H1 (cell line): ENCODE measurements at places on chromosomes 5 and 9. TPM values are rescaled to one million over a fixed set of nuclear protein-coding genes. Genes with fewer than 3 reads are reported as not detected.

PRRX2 gene
- total RNA-seq, result 5.8 and 7.1 TPM in 2 replicates

DNA sequence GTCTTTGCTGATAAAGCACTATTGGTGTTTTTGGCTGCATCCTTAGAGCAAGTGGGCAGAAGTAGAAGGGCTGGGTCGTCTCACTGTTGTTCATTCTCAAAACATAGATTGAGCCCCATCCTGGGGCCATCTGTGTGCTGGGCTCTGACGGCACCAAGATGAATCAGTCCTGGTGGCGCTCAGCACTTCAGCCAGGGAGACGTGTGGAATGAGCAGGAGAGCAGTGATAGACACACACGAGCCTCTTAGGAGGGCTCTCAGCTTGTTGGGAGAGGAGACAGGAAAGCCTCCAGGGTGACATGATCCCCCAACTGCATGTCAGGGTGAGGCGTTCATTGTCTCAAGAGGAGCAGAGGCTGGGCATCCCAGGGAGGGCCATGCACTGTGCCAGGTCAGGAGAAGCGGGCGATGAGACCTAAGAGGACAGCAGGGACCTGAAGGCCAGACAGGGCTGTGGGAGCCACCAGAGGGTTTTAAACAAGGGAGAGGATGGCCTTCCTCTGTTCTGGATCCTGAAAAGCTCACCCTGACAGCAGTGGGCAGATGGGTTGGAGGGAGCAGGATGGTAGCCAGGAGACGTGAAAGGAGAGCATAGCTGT, 115.8 kb downstream of the DAB2IP start:
- no peak for DNase-seq

- DNase-seq, result no peak
Observed at GRCh38 chr5:143877196-143877595, 65.2 kb downstream of the HMHB1 start.

- no peak for DNase-seq
Observed at GRCh38 chr9:72577212-72577753, 55.9 kb downstream of the TMC1 start.

SERINC5 gene
- 144 and 149 TPM in 2 replicates for total RNA-seq

- no peak for DNase-seq
Observed at GRCh38 chr5:134227259-134227658, 1.4 kb upstream of the PPP2CA start.

DNA sequence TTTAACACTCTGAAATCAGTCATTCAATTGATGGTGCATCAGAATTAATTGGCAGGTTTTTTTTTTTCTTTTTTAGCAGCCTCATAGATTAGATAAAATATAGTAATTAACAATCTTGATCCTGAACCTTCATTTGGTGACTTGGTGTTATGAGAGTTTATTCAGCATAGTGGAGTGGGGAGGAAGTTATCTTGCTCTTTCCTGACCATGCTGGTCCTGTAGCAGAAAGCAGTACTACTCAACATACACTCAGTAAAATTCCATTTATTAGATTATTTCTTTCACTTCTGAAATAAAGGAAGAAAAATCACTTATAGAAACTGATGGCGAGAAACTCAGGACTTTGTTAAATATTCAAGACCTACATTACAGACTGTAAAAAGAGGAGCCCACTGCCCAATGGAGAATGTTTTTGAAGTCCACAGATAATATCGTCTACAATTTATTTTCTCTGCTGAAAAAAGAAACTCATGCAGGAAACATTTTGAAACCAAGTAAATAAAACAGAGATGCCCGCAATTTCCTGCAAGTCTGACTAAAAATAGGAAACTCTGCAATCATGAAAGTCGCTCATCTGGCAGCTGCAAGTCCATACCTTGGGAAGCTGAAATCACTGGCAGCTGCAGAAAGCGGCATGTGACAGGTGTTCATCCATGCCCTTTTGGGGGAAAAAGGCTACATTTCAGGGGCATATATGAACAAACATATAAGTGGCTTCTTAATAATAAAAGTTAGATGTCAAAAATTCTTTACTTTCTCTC, 233.2 kb upstream of the RFX3 start:
- no peak for DNase-seq

SERF1A gene
- total RNA-seq, result 16.6 and 17.2 TPM in 2 replicates

GRCh38 chr9:21656776-21657674, 145.4 kb upstream of the MTAP start:
- DNase-seq, result no peak

GRCh38 chr9:92425474-92425873, 1.2 kb upstream of the OMD start:
- no peak for DNase-seq

DNA sequence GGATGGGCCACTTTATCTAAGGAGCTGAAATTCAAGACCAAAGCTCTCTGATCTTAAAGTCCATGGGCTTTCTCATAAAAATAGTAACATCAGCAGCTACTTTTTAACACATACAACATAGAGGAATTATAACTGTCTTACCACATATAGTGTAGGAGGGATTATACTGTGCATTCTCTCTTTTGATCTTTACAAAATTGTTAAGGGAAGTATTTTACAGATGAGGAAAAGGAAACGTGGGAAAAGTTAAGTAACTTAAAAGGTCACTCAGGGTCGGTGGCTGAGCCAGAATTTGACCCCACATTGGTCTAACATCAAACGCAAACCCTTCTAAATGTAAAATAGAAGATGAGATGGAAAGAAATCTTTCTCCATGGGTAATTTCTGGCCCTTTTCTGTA, 38.4 kb downstream of the ZNF608 start:
- DNase-seq, result no peak

DNA sequence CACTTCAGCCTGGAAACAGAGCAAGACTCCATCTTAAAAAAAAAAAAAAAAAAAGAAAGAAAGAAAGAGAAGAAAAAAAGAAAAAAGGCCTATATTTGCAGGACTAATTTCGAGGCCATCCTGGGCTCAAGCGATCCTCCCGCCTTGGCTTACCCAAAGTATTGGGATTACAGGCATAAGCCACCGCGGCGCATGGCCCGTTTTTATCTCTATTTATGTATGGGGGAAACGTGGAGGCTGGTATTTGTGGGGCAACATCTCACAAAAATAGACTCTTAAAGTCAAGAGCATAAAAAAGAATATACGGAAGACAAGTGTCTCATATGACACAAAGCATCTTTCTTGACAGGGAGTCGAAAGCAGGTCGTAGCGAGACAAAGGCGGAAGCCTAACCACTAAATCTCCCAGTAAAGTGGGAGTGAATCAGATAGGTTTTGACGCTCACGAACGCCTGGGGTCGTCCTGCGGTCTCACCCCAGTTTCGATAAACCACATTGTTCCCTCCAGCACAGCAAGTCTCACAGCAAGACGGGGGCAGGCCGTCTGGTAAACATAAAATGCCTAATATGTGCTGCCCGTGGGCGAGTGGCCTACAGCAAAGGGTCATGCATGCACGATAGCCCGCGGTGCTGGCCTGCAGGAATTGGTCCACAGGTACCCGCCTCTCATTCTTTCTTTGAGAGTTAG, 1.8 kb upstream of the TRIM41 start:
- DNase-seq, result no peak

- no peak for DNase-seq
Observed at GRCh38 chr5:116614603-116614920, 39.9 kb upstream of the SEMA6A start.

- DNase-seq, result no peak
Observed at GRCh38 chr9:134224127-134224526, 59.8 kb upstream of the RNU6ATAC start.

GRCh38 chr9:84781458-84781857, 111.9 kb downstream of the NTRK2 start:
- DNase-seq, result no peak

DNA sequence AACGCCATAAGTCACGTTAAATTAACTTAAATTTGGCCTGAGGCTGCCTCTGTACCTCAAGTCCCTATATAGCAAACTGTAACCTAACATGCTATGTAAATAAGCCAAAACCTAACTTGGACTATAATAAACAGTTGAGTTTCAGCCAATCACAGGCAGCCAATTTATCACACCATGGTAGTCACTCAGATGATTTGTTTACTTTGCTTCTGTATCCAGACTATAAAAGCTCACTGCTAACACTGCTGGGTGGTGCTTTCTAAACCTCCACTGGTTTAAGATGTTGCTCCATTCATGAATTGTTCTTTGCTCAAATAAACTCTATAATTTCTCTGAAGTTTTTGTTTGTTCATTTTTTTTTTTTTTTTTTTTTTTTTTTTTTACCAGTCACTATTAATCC, 62.8 kb downstream of the TRPM3 start:
- DNase-seq, result no peak

GRCh38 chr9:130433168-130433946, 11.4 kb upstream of the ASS1 start:
- DNase-seq, result no peak

DNA sequence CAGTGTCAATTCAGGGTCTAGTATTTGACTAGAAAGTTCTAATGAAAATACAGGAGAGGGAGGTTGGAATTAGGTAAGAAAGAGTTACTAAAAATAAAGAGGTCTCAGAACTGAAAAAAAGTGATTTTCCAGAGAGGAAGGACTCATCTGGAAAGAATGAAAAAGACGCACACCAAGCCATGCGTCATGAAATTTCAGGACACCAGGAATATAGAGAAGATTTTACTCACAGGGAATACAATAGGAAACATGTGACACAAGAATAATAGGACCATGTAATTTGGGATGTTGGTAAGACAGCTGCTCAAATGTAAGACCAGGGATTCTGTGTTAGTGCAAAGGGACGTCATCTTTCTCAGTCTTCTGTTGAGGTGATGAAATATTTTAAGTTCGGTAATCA, 224.7 kb downstream of the GDNF start:
- no peak for DNase-seq

- no peak for DNase-seq
Observed at GRCh38 chr5:66570201-66570600, 26.0 kb upstream of the MAST4 start.

CRHBP gene
- total RNA-seq, result not detected in 2 replicates

GRCh38 chr9:90333226-90333625, 309.4 kb downstream of the DIRAS2 start:
- DNase-seq, result no peak

ADAMTS16 gene
- 14.6 and 16.0 TPM in 2 replicates for total RNA-seq

BRINP1 gene
- total RNA-seq, result 20.3 and 20.5 TPM in 2 replicates

GRCh38 chr5:32794086-32794485, 83.0 kb downstream of the NPR3 start:
- no peak for DNase-seq

INSYN2B gene
- not detected in 2 replicates for total RNA-seq

DNA sequence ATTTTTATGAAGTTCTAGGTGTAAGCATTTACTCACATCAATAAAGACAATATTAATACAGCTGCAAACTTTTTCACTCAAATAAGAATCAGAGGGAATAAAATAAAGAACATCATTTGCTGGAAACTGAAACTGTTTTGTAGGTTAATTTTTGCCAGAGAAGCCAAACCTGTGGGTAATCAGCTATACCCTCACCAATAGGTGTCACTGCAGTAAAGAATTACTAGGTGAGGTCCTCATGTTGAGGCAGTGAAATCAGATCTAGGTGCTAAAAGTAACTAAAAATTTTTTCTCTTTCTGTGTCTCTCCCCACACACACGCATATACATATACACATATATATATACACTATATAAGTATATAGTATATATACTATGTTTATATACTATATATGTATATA, 1016.3 kb upstream of the SEMA6A start:
- DNase-seq, result no peak

SH3RF2 gene
- 0.65 and 0.95 TPM in 2 replicates for total RNA-seq

DNA sequence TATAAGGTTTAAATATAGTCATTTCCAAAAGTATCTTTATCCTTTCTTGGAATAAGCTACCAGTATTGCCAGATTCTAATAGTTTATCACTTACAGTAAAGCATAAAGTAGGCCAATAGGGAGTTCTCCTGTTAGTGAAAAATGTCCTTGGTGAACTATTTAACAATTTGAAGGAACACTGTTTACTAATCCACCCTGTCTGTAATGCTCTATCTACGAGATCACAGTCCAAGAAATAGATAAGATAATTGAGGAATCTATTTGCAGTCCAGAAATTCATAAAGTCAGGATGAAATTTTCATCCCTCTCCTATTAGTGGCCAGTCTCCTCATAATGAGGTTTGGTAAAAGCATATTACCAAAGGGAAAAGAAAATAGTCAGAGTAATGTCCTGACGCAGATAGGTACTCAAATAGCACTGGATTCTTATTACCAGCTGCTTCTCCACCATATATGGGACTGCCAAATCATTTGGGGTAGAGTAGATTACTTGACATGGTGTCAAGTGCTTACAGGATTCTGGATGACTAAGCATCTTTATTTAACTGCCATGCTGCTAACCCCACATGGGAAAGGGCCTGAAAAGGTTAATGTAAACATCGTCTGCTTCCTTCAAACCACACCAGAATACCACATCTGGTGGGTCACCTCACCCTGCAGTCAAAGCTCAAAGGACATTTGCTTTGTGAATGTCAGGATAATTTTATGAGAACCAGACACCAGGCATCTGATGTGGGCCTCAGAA, 808.1 kb downstream of the EFNA5 start:
- no peak for DNase-seq

DNA sequence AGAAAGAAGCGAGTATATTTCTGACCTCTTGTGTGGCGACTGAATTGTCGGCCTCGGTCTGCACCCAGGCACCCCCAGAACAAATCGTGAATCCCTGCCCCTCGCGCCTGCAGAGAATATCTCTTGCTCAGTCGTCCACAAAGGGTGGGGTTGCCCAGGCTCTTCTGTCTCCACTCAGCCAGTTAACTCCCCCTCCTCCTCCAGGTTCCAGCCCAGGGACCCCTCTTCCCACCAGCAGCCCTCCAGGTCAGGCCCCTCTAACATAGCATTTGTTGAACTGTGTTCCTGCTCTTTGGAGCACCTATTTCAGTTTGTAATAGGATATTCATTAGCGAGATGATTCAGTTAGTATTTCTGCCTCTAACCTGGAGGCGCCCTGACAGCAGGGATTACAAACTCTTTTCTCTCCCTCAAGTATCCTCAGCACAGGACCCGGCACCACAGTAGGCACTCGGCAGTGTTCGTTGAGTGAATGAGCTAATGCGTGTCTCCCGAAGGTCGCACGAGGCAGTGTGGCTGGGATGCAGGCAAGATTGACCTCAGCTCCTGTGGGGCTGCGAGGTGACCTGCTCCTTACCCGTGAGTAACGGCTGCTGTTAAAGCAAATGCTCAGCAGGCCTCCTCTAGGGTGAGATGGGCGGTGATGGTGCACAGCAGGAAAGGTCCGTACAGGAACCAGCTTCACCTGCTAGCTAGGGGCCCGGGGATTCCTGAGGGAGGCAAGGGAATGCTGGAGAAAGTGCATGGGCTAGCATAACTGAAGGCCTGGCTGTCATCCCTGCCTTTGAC, 25.8 kb downstream of the ZBTB34 start:
- DNase-seq, result no peak

OGN gene
- not detected in 2 replicates for total RNA-seq

PITX1 gene
- not detected in 2 replicates for total RNA-seq

ORM2 gene
- 0.90 TPM in 1 of 2 replicates, not detected in the other for total RNA-seq

GRCh38 chr5:76971511-76971910, 18.7 kb downstream of the CRHBP start:
- DNase-seq, result no peak

SLC36A2 gene
- not detected in 2 replicates for total RNA-seq

DNA sequence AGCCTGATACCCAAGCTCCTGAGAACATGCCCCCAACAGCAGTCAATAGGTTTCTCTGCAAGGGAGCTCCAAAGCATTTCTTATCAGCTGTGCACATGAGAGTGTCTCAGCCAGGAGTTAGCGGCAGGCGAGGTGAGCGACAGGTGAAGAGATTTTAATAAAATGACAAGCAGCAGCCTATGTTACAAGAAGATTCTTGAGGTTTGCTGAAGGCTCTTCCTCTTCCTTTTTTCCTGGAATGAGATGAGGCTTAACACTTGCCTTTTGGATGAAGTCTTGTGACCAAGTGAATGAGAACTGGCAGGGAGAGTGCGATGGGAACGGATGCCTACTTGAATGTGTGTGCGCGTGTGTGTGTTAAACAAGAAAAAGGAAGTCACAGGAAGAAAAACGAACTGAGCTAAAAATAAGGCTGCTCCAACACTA, 76.1 kb downstream of the SHB start:
- no peak for DNase-seq
